ENCODE measurements at places on chromosomes 11 and 22.

- DNase-seq: no peak
Observed at GRCh38 chr22:37407856-37408255, 19.4 kb downstream of the ELFN2 start.

DNA sequence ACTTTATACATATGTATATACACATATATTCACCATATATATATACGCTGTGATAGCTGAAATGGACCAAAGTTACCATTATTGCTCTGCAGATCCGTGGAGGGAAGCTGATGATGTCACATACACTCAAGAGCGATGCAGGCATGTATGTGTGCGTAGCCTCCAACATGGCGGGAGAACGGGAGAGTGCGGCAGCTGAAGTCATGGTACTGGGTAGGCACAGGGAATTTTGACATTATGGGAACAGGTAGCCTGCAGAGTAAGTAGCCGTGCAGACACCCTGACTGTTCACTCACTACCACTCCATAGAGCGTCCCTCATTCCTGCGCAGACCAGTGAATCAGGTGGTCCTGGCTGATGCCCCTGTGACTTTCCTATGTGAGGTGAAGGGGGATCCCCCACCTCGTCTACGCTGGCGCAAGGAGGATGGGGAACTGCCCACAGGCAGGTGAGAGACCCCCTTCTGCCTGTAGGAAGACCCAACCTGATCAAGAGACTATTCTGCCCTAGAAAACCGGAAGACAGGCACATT, 4.7 kb downstream of the ROBO3 start:
- DNase-seq: no peak

DNA sequence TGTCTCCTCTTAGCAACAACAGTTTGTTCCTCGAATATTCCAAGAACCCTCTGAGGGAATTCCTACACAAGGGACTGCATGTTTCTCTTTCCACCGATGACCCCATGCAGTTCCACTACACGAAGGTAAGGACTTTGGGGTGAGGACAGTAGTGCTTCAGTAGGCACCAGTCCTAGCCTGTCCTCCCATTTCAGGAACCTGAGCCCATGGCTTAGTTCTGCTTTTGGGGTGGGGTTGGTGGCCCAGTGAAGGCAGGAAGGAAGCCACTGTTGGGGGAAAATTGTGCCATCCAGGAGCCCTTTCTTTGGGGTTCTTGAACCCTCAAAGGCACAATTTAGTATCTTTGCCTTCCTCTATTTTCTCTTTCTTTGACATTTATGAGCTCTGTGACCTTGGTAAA, 38.2 kb downstream of the RNF141 start:
- no peak for DNase-seq

- DNase-seq: no peak
Observed at GRCh38 chr22:20464912-20465758, 27.5 kb upstream of the SCARF2 start.

- DNase-seq: no peak
Observed at GRCh38 chr11:117633186-117633754, 163.7 kb downstream of the DSCAML1 start.

DNA sequence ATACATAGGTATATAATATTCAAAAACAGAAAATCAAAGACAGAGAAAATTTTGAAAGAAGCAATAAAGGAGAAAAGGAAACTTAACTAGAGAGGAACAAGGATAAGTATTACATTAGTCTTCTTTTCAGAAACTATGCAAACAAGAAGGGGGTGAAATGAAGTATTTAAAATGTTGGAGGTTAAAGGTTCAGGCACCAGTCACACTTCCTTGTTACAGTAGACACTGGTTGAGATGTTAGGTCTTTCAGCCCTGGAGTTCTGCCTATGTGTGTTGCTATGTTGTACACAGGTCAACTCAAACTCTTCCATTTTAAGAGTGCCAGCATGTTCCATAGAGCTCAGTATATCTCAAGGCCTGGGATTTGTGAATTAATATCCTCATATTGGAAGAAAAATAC, 6.0 kb upstream of the MS4A4A start:
- no peak for DNase-seq

DNA sequence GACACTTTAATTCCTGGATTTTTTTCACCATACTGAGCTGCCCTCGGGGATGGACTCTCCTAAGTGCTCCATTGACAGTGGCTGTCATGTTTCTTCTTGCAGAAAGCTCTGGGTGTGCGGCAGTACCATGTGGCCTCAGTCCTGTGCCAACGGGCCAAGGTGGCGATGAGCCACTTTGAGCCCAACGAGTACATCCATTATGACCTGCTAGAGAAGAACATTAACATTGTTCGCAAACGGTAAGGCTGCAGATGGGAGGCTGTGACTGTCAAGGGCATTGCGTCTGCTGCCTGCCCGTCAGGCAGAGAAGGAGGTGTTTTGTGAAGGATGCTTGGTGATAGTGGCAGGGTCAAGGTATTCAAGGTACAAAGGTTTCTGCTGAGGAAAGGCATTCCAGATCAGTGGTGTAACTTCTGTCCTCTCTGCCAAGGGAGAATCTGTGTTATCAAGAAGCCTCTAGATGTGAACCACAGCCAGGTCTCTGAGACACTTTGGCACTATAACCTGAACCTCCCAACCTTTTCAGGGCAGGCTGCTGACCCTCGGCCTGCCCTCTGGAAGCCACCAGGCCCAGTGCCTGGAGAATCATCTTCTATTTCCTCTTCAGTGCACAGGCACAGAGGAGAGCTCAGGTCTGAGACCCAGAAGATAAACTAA, 30.8 kb downstream of the ACO2 start:
- DNase-seq: no peak

DNA sequence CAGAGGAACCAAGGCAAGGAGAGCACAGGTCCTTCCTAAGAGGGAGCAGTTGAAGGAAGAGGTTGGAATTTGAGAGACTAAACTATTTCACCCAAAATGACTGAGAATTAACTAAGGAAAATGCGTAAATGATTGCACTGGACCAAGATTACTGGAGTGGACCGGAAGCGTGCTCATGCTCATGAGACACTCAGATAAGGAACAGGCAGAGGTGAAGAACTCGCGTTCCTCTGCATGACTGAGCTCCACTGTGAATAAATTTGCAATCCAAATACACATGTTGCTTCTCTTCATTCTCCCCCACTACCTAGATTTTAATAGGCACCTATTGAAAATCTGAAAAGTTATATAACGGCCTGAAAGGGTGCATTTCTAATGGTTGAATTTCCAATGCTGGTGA, 207.0 kb downstream of the KIRREL3 start:
- no peak for DNase-seq

- no peak for DNase-seq
Observed at GRCh38 chr11:134764367-134764766, 352.3 kb upstream of the B3GAT1 start.

DNA sequence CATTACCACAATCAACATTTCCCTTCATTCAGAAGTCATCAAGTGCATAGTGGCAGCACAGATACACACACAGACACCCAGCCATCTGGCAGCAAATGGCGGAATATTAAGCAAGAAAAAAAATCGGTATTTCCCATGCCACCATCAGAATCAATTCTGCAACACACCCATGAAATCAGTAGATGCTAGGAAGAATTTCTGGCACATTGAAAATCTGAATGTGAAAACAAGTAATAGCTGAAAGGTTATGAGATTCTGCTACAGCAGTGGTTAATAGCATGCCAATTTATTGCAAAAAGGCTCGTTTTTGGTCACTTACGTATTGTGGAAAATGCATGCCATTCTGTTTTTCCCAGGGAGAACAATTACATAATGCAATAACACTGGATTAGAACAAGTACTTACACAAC, 91.1 kb downstream of the PICALM start:
- no peak for DNase-seq

GRCh38 chr11:76736266-76736665, 46.9 kb upstream of the TSKU start:
- no peak for DNase-seq

- DNase-seq: no peak
Observed at GRCh38 chr11:26335903-26336302, 4.0 kb downstream of the ANO3 start.

- DNase-seq: no peak
Observed at GRCh38 chr11:113345978-113346377, 31.6 kb downstream of the TTC12 start.

GRCh38 chr22:25100948-25101347, 98.7 kb upstream of the CRYBB3 start:
- no peak for DNase-seq

GRCh38 chr11:120964857-120965256, 59.0 kb upstream of the TBCEL start:
- no peak for DNase-seq

- no peak for DNase-seq
Observed at GRCh38 chr22:50548921-50549790, 3.5 kb downstream of the KLHDC7B start.

DNA sequence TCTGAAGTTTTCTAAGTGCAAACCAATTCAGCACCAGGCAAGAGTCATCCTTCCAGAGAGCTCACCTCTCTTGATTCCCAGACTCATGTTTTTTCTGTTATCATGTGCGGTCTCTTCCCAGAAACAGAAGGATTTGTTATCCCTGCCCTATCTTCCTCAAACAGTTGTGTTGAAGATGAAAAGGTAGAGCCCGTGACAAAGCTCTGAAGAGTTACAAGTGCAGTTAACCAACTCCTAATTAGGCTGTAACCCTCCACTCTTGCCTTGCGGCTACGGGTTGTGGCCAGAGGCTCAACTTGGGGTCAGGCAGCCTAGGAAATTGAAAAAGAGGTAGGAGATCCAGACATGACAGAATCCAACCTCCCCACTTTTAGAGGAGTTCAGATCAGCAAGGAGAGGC, 76.2 kb upstream of the CADM1 start:
- no peak for DNase-seq

DNA sequence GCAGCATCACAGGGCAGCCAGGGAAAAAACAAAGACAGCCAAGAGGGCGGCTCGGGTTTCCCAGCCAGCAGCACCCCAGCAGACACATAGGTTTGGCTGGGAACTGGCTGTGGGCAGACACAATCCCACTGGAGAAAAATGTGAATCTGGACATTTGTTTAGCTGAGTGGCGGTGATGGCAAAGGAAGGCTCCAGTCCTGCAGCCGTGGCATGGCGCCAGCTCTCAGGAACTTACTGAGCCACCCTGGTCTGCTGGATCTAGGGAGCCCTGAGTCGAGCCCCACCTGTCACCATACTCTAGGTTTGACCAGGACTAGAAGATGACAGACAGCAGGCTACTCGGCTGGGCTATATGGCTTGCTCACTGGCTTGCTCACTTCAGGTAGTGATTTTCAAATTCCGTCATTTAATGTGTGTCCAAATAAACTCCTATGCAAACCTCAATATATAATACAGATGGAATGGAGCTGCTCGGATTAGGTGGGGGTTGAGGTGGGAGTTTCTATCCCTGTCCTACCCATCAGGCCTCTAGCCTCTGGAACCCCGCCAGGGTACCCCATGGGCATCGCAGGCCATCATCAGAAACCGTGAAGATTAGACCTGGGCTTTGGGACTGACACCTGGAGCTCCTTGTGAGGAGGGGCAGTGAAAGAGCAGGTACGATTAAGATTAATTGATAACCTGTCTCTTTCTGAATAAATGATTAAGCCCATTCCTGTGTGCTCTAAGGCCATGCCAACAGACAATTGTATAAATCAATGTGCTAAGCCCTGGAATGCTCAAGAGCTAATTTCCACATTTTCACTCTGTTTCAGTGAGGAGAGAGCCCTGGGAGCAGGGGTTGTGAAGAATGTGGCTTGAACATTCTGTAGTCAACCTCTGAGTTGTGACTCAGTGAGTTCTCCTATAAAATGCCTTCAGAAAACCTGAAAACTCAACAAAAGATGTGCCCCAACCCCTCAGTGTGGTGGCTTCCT, 42.5 kb downstream of the GALNT18 start:
- no peak for DNase-seq

DNA sequence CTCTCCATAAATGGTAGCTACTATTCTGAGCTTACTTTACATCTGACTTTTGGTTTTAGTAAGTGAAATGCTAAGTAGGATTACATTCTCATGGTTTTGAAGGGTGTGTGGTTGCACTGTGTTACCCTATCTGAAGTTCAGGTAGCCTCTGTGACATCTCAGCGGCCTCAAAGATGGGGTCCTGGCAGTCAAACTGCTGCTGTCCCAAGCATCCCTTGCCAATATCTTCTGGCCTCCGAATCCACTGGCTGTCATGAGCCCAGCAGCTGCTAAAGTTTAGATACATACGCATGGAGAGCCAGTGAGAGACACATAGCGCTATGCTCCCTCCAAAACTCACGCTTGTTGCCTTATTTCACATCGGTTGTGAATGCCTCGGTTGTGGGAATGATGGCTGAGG, 34.9 kb downstream of the UBASH3B start:
- no peak for DNase-seq

- no peak for DNase-seq
Observed at GRCh38 chr22:31305194-31305593, 12.9 kb upstream of the PIK3IP1 start.

DNA sequence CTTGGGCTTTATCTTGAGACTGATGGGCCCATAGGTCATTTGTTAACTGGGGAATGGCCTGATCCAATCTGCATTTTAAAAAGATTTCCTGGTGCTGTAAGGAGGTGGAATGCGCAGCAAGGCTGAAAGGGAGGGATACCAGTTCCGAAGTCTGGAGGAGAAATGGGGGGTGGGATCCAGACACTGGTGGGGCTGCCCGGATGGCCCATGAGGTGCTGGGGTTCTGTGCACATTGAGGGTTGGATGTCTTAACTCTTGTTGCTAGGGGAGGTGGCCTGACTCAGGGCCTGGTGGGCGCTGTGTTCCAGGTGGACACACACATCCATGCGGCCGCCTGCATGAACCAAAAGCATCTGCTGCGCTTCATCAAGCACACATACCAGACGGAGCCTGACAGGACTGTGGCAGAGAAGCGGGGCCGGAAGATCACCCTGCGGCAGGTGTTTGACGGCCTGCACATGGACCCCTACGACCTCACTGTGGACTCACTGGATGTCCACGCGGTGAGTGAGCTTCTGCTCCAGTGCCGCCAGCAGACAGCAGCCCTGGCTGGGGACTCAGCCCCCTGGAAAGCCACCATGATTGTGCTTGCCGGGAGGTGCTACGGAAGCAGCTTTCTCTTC, 38.1 kb downstream of the AMPD3 start:
- DNase-seq: no peak

GRCh38 chr11:38839071-38839470, 2241.0 kb upstream of the RAG2 start:
- no peak for DNase-seq

GRCh38 chr11:17268902-17269301, 7.6 kb upstream of the NUCB2 start:
- no peak for DNase-seq

GRCh38 chr11:1022908-1023810, 13.4 kb downstream of the MUC6 start:
- DNase-seq: no peak

DNA sequence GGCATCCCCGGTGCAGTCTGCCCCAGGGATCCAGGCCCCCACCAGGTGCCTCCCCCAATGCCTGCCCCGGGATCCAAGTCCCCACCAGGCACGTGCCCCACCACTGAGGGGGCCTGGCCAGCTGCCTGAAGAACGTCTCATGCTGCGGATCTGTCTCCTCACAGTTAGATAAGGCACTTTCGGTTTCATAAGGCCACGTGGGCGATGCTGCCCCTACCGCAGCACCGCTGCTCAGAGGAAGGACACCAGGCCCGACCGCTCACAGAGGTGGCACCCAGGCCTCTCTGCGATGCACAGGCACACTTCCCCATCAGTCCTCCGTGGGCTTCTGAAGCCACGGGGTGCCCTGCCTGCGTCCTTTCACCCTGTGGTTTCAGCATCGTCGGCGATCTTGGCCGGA, 68.1 kb upstream of the BID start:
- no peak for DNase-seq
